Stimulated activated CD4-positive, alpha-beta T cell treated with anti-CD3 and anti-CD28 coated beads, Interleukin-12 subunit alpha, Interleukin-12 subunit beta, amount 100 ng/mL, for 24 hours (primary cell): ENCODE measurements at places on chromosomes 13 and 19.

DNA sequence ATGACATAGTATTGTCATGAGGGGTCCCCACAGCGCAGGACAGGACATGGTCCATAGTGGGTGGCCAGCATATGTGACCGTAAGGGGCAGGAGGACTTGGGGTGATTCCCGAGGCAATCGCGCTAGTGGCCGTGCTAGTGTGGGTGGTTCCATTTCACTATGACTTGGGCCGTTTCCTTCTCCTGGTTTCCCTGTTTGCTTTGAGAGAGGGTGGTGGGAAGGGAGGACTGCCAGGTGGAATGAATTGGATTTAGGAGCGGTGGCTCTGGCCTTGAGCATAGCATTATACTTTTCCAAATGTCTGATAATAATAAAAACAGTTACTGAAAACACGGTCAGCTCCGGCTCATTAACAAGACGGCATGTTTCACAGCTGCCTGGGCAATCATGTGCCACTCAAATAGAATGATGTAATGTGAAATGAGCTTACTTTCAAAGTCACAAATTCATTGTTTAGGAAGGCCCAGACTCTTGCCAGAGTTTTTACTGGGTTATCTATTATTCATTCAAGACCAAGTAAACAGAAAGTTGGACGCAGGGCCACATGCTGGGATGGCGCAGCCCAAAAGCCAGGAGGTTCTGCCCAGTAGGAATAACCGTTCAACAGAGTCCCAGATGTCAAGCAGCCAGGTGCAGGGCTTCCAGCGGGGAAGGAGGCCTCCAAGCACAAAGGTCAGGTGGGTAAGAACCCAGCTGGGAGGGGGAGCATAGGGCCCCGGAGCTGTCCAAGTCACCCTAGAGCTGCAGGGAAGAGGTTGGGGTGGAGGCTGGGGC lies 19.6 kb upstream of the SLC15A1 start:
- DNase-seq = no peak

DNA sequence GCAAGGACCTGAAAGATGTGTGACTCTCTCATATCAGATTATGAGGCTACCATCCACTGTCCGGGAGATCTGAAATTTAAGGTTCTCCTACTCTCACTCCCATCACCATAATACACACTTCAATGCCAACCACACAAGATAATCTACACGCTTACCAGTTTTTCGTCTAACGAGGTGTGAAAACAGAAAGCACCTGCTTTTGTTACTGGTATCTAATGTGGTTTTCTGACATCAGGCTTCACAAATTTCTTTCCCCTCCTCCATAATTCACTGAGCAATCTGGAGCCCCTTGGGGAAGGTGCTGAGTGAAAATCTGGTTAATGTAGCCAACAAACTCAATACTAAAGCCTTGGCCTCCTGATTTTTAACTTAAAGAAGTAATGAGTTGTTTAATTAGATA lies 10.1 kb upstream of the LRCH1 start:
- DNase-seq = no peak

DNA sequence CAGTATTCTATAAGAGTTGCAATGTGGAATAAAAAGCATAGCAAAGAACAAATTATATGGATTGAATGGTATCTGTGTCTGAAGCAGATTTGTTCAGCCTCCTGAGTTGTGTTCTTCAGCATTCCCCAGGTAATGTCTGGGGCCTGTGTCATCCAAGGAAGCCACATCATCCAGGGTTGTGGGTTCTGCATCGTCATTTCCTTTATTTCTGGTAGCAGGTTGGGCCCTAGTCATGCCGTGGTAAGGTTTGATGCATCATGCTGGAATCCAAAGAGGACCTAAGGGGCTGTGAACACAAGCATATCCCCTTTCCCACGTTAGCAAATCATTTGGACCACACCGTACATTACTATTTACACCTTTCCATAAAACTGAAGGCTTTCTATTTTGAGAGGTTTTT lies 131.0 kb upstream of the ZNF91 start:
- no peak for DNase-seq

DNA sequence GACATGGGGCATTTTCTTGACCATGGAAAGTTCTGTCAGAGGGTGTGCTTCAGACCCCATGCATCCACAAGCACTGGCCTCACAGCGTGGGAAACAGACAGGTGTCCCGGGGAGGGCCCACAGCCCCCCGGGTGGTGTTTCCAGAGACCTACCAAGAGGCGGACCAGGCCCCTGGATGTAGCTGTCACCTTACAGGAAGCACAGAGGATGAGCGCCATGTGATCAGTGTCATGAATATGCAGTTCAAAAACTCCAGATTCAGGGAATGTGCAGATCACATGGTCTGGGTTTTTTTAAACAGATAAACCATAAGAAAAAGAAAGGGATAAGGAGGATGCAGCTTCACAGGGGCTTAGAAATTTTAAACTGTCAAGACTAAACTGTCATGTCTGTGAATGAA lies 61.0 kb upstream of the SPATA13 start:
- DNase-seq = no peak

DNA sequence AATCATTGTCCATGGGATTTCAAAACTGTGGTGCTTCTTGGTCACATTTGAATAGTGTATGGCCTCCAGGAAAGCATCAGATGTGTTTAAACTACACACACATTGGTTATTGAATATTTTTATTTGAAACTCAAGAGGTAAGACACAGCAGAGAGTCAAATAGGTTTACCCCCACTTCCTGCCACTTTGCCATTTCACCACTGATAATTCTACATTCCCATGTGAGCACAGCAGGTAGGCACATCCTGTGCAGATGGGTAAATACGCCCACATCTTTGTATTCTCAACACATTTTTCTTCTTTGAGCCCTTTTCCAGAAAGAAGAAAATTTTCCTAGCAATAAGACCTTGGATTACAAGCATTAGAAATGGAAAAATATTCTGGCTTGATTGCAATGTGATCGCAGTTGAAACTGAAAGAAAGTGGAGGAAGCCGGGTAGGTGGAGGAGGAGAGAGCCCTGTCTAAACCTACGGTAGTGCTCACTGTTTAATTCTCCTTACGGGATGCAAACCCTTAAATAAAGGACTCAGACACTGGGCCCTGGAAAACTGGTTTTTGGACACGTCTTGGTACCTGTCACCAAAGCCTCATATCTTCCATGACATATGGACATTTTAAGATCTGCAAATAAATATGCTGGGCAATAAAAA lies 167.7 kb downstream of the COG6 start:
- no peak for DNase-seq
